ENCODE measurements at places on chromosomes 1 and 21.

- no peak for DNase-seq
Measured at GRCh38 chr1:232101231-232101630, 474.6 kb downstream of the DISC1 start.

DNA sequence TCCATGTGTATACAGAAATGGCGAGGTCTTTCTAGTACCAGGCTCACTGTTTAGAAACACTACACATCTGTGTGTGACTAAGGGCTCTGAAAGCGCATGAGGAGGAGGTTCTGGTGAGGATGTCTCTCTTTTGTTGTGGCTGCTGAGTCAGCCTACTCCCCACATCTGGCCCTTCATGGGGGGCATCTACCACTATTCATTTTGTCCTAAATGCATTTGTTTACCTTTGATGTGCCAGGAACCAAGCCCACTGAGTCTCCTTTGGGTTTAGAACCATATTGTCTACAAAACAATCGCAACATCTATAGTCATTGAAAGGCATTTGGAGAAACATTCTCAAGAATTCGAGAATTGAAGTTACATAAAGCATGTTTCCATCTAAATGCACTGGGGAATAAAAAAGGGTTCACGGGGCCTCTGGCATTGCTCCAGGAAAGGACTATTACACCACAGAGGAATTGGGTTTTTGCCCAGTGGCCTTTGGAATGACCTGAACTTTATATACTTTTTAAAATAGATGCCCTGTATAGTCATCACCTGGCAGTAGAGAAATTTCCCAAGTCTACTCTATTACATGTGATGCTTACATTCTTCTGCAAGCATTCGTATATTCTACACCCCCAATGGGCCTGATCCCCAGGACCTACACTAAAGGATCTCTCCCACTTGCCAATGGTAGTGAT lies 35.1 kb upstream of the ADORA3 start:
- DNase-seq = no peak

GRCh38 chr1:98981917-98982513 lies 22.6 kb downstream of the PLPPR5 start:
- no peak for DNase-seq

DNA sequence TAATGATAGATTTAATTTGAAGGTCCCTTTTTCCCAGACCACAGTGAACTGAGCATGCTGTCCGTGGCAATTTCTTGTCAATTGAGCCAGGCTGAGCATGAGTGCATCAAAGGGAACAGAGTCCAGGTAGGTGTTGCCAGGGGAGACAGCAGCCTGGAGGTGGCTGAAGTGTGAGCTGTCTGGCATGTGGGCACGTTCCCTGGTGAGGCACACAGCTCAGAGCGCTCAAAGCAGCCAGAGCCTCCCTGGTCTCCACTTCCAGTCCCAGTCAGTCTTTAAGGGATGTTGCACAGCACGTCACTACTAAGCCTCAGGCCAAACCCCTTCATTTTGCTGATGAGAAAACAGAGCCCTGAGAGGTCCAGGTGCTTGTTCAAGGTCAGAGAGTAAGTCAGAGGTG lies 251.4 kb downstream of the MATN1 start:
- no peak for DNase-seq

DNA sequence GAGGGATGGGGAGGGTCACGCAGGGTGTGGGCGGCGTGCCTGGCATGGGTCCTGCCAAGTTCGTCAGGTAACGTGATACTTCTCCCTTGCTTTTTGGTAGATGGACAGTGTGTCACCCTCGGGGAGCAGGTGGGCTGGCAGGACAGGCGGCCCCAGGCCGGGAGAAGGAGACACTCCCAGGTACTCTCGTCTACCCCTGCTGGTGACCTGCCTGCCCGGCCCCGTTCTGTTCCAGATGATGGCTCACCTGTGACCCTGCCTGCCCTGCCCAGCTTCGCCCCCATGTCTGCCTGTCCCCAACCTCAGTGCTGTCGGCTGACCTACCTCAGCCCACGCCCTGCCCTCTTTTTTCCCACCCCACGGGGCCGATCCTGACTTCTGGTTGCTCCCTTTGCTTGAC lies 144.7 kb downstream of the PCBP3 start:
- DNase-seq = no peak

- peak; percentile 89 for DNase-seq
Measured at GRCh38 chr1:27668808-27669723, 2.9 kb downstream of the IFI6 start.

GRCh38 chr1:65764052-65764451 lies 28.6 kb upstream of the PDE4B start:
- no peak for DNase-seq

DNA sequence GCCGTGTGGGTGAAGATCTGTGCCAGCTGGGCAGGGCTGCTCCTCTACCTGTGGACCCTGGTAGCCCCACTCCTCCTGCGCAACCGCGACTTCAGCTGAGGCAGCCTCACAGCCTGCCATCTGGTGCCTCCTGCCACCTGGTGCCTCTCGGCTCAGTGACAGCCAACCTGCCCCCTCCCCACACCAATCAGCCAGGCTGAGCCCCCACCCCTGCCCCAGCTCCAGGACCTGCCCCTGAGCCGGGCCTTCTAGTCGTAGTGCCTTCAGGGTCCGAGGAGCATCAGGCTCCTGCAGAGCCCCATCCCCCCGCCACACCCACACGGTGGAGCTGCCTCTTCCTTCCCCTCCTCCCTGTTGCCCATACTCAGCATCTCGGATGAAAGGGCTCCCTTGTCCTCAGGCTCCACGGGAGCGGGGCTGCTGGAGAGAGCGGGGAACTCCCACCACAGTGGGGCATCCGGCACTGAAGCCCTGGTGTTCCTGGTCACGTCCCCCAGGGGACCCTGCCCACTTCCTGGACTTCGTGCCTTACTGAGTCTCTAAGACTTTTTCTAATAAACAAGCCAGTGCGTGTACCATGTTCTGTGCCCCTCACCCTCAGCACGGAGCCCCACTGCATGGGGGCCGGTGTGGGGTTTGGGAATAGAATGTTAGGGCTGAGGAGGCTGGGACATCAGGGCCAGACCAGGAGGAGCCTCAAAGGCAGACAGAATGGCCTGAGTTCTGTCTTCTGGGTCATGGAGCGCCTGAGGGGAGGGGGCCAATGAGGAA lies 21.3 kb downstream of the SERINC2 start:
- no peak for DNase-seq

- no peak for DNase-seq
Measured at GRCh38 chr1:42152119-42152518, 1.1 kb upstream of the GUCA2B start.

- no peak for DNase-seq
Measured at GRCh38 chr1:118944133-118944532, 44.0 kb downstream of the TBX15 start.
